ENCODE measurements at places on chromosomes 2 and 18.
A peak's percentile ranks its signal among the peaks of the same experiment; 100 is the strongest.

GRCh38 chr2:191746346-191747169, 68.6 kb downstream of the NABP1 start:
- no peak for DNase-seq

GRCh38 chr2:870426-870825, 80.2 kb upstream of the SNTG2 start:
- DNase-seq: no peak

GRCh38 chr18:51867767-51868166, 472.2 kb upstream of the DCC start:
- no peak for DNase-seq

GRCh38 chr2:198162276-198162675, 357.9 kb downstream of the PLCL1 start:
- no peak for DNase-seq

- no peak for DNase-seq
Measured at GRCh38 chr18:49185623-49186022, 234.9 kb upstream of the SMAD7 start.

DNA sequence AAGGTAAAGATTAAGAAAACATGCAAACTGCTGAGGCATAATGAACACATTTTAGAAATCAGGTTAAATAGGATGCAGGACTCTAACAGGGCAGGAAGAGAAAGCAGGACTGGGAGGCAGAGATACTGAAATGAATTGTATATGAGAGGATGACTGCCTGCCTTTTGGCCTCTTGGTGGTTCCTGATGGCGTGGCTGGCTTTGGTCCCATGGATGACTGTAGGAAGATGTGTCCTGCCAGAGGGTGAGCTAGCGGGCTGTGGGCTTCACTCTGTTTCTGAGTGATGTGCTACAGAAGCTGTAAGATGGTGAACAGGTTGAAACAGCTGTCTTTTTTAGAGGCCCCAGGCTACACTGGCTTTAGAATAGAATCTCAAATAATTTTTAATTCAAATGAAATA, 517.0 kb downstream of the SLC4A3 start:
- DNase-seq: no peak

- DNase-seq: no peak
Measured at GRCh38 chr2:203209538-203209937, 29.3 kb upstream of the CYP20A1 start.

GRCh38 chr2:233147136-233147828, 87.1 kb downstream of the INPP5D start:
- DNase-seq: no peak

DNA sequence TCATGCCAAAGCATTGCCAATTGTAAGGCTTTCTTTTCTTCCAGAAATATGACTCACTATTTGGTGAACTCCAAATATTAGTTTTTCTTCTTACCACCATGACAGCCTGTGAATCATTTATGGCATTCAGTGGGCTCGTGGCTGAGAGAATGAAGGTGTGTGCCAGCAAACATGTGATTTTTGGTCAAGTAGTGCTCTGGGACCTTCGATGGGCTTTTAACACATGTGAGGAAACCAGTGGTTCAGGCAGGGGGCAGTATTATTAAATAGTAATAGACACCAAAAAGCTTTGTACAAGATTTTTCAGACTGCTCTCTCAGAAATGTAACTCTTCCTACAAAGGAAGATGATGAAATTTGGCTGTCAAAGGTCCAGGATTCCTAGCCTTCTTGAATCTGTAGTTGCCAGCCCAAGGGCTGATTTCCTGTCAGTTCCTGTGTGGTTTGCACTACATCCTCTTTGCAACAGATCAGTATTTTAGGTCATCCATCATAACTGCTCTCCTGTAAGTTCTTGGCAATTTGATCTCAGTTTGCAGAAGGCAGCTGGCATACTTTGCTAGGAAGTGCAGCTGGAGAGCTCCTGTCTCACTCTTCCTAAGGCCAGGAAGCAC, 64.3 kb downstream of the BABAM2 start:
- peak; percentile 71 for DNase-seq

DNA sequence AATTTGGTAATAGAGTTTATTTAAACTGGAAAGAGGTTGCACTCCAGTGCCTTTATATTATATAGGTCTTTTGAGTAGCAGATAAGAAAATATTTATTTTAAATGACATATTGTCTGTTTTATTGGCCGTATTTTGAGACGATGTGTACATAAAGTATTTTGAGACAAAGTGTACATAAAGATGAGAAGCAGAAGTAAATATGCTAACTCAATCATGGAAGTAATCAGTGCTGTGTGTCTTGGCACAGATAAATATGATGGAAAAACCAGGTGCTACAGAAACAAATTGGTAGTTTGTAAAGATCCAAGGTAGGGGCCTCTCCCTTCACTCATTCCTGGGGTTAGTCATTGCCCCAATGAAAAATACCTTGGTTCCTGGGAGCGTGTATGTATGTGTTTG, 382.9 kb downstream of the DSEL start:
- DNase-seq: no peak
